Activated CD4-positive, alpha-beta memory T cell treated with anti-CD3 and anti-CD28 coated beads for 36 hours (primary cell): ENCODE measurements at places on chromosomes 11 and 22.

GRCh38 chr11:123518496-123519054, 88.5 kb downstream of the GRAMD1B start:
- no peak for DNase-seq

- no peak for DNase-seq
These were observed 18.8 kb downstream of the APOL2 start for GRCh38 chr22:36220451-36220921.

- no peak for DNase-seq
These were observed 11.3 kb upstream of the CDC42BPG start for GRCh38 chr11:64855596-64856304.

DNA sequence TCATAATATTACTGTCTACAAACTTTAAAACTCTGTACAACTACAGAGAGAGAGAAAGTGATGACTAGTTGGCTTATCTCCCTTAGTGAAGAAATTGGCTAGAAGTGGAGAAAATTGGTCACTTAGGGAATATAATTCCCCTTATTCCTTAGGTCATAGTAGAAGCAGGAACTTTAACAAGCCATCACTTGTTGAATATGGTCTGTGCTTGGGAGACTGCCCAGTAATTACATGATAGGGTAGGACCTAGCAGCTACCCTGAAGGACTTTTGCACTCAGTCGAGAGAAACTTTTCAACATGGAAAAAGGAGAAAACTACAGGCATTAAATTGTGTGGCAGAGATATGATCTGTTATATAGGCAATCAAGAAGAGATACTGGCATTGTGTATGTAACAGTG, 576.5 kb upstream of the CCDC90B start:
- DNase-seq = no peak

DNA sequence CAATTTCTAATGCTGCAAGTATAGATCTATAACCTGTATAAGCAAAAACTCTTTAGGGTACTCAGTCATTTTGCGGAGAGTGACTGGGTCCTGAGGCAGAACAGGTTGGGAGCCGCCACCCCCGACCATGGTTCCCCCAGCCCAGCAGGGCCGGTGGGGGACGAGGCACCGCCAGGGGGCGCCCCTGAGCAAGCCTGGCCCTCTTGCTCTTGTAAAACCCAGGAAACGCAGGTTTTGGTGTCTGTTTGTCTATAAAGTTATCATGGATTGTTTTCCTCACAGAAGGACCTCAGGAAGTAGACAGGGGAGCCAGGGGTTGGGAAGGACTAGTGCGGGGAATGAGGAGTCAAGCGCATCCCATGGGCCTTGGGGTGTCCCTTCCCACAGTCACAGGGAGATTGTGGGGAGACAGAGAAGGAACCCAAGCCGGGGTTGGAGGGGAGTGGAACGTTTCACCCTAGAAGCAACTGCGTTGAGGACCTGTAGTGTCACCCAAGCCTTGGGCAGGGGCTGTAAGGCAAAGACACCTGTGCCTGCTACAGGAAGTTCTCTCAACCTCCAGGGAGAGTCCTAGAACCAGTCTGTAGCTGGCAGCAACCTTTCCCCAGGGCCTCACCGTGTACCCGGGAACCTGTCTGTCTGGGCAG, 26.4 kb downstream of the KCTD17 start:
- peak; percentile 91 for DNase-seq
